Fibroblast of skin of left biceps (primary cell): ENCODE measurements at places on chromosomes 7 and 10.
A peak's percentile ranks its signal among the peaks of the same experiment; 100 is the strongest.

GRCh38 chr7:47992446-47992845 is 13.0 kb upstream of the HUS1 start:
- no peak for DNase-seq

DNA sequence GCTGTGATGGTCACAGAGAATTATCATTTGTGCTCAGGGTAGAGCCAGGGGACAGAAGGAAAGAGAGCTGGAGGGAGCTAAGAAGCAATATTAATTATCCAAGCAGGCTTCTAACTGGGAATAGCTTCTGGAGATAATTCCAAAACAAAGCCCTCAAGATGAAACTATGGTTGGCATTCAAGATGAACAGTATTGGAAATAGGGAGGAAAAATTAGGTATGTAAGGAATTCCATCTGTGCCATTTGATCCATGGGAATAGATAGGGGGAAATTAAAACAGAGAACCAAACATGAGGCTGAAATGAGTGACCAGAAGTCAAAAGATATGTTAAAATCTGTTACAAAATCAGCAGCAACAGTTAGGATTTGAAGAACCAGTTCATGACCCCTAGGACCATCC is 75.3 kb downstream of the NDUFB2 start:
- no peak for DNase-seq

DNA sequence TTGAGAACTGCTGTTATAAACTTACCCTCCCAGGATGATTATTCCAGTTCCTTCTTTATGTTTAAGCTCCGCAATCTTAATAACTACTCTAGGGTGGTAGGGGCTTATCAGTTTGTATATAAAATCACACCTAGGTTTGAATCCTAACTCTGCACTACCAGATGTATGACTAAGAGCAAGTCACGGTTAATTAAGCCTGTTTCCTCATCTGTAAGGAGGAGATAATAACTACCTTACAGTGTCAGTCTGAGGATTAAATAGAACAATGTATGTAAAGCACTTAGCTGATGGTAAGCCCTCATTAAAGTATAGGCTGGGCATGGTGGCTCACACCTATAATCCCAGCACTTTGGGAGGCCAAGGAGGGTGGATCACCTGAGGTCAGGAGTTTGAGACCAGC is 9.2 kb downstream of the DNA2 start:
- no peak for DNase-seq

- DNase-seq = no peak
Observed at GRCh38 chr7:134332892-134333291, 16.2 kb upstream of the SLC35B4 start.

GRCh38 chr10:624605-625332 is 64.7 kb downstream of the DIP2C start:
- DNase-seq = no peak

DNA sequence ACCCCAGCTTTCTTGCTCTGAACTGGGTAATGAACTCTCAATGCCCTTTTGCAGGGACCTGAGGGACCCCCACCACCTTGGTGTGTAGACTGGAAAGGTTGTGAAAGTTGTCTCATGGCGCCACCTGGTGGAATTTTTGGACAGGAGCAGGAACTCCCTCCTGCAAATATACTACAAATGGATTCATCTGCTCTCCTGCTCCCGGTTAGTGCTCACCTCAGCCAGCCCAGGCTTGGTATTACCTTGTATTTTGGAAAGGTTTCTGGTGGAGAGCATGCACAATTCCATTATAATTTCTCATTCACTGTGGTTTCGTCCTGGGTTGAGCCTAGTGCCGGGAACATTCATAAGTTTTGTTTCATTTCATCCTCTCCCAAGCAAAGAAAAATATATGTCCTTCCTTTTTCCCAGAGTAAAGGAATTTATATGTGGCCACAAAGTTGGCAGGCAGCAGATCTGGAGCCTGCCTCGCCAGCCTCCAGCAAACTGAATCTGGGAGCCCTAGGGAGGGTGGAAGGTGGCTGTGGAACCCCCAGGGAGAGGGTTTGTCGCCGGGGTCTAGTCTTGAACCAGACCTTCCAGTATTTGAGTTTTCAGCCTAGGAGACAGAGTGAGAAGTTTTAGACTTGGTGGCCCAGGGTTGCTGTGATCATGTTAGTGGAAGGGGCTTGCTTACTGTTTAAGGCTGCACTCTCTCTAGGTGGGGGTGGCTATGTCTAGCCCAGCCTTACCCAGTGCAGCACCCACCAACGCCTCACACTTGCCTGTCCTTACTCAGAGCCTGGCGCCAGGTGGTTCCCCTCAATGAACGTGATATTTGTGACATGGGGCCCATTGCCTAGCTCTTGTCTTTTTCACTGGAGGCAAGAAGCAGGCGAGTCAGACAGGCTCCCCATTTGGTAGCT is 9.5 kb downstream of the FAM241B start:
- peak; percentile 1 for DNase-seq

DNA sequence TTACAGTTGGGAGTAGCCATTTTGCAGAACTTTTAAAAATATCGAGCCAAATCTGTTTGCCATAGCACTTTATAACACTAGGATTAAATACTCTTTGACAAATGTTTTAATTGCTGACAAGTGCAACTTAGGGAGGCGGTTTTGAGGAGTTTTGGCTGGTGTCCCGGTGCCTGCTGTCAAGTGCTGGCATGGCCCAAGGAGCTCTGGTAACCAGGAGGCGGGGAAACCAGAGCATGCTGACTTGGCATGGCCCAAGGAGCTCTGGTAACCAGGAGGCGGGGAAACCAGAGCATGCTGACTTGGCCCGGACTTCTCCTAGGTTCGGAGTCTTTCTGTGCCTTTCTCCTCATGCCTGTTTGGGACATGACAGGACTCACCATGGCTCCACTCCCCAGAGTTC is 30.8 kb upstream of the ZNF32 start:
- DNase-seq = no peak

GRCh38 chr7:117338020-117338419 is 15.2 kb upstream of the WNT2 start:
- no peak for DNase-seq

GRCh38 chr7:157077021-157077420 is 61.7 kb upstream of the UBE3C start:
- DNase-seq = no peak

DNA sequence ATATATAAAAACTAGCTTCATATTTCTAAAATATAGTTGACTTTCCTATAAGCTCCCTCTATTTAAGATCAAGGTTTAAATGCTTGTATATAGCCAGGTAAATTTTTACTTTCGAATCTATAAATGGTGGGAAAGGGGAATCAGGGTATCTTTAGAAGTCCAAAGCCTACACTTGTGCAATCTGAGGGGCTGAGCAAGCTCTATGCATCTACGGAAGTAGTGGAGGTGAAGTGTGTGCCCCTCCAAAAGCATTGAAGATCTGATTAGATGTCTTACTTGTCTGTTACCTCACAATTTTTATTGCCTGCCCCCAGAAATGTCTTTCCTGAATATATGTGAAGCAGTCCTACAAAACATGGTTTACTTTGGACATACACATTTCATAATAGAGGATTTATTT is 1.6 kb downstream of the AKAP9 start:
- no peak for DNase-seq

- peak; percentile 7 for DNase-seq
Observed at GRCh38 chr7:104272767-104273384, 55.5 kb upstream of the LHFPL3 start.

GRCh38 chr10:119428789-119429188 is 113.7 kb downstream of the RGS10 start:
- peak; percentile 24 for DNase-seq

DNA sequence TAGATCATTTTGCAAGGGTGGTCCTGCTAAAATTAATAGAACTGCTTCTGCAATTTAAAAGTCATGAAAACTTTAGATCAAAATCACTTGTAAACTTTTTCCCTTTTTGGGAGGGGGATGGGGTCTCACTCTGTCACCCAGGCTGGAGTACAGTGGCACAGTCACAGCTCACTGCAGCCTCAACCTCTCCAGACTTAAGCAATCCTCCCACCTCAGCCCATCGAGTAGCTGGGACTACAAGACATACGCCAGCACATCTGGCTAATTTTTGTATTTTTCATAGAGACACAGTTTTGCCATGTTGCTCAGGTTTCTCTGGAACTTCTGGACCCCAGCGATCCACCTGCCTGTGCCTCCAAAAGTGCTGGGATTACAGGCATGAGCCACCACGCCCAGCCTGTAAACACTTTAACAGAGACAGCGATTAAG is 79.7 kb downstream of the LRRC17 start:
- no peak for DNase-seq

DNA sequence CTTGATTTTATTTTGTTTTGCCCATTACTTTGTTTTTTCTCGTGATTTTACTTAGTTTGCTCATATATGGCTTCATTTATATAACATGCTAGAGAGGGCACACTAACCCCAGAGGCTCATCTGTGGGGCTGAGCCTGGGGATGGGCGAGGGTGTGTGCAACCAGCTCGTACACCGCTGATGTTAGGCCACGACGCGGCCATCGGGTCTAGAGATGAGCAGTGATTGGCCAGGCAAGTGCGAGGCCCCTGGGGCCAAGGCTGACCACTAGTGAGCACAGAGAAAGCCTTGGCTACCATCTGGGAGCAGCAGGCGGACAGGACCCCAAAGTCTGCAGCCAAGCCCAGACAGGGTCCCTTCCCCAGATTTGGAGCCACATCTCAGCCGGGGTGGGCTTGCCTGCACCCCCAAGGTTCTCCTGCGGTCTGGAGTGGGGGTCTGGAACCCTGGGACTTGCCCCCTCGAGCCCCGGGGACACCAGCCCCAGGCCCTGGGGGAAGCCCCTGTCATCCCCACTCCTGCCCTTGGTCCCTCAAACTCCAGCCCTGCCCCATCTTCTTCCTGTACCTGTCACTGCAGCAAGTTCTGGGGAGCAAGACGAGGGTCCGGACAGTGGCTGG is 3.7 kb downstream of the FUOM start:
- DNase-seq = no peak

GRCh38 chr10:128934492-128934891 is 532.5 kb upstream of the MGMT start:
- DNase-seq = no peak

DNA sequence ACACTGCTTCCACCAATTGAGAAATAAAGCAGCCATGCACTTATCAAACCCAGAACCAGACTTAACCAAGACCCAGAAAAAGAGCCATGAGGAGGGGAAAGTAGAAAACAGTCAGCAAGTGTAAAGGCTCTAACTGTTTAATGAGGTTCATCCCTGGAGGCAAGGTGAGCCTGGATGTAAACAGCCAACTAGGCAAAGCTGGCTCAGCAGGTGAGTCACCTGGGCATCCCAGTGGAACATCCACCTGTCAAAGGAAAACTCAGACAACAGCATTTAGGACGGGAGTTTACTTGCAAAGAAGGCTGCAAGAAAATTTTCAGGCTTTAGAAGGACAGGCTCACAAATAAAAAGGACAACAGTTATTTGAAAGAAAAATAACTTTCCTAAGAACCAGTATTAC is 153.0 kb downstream of the SNX13 start:
- DNase-seq = no peak

- no peak for DNase-seq
Observed at GRCh38 chr10:132697578-132698200, 88.3 kb downstream of the NKX6-2 start.

DNA sequence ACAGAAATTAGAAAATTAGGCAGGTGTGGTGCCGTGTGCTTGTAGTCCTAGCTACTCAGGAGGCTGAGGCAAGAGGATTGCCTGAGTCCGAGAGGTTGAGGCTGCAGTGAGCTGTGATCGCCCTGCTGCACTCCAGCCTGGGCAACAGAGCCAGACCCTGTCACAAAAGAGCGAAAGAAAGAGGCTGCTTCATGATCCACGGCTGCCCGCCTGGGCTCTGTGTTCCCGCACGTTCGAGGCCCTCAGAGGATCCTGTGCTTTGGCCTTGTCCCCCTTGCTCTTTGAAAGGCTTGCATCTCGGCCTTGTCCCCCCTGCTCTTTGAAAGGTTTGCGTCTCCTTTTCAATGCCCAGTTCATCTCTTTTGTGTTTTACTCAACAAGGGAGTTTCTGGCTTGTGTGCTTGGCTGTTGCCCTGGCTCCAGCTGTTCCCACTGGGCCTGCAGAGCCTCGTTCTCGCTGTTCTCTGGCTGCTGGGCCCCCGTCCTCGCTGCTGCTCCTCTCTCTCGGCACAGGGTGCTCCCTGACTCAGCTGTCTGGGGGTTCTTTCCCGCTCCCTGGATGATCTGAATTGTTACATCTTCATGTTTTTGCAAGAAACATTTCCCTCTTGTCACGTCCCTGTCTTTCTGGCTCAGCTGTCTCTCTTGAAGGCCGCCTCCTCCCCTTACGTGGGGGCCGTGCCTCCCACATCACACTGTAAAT is 45.1 kb upstream of the INPP5A start:
- DNase-seq = no peak

GRCh38 chr7:107638594-107638993 is 22.0 kb upstream of the SLC26A4 start:
- no peak for DNase-seq

GRCh38 chr10:58647376-58648112 is 134.9 kb downstream of the BICC1 start:
- DNase-seq = no peak

- DNase-seq = no peak
Observed at GRCh38 chr7:40629891-40630290, 495.1 kb downstream of the SUGCT start.

- DNase-seq = no peak
Observed at GRCh38 chr10:60940446-60940845, 3.5 kb downstream of the RHOBTB1 start.

- DNase-seq = no peak
Observed at GRCh38 chr10:93757801-93758507, at the start of gene LGI1. TSS of gene LGI1 (plus strand) at chr10:93757936. CDS start at chr10:93758145, 209 bp downstream.

GRCh38 chr7:108014747-108015682 is 12.1 kb upstream of the LAMB1 start:
- DNase-seq = peak; percentile 75
